ENCODE measurements at places on chromosomes 7 and 10. TPM values are rescaled to one million over a fixed set of nuclear protein-coding genes. Genes with fewer than 3 reads are reported as not detected.

Gene CUL2
- total RNA-seq = 30.6 TPM

Gene FAM180A
- total RNA-seq = 5.5 TPM

Gene DLX6
- total RNA-seq = not detected

Gene ACTR3C
- 1.6 TPM for total RNA-seq

Gene WASL
- total RNA-seq = 8.5 TPM

Gene CPEB3
- total RNA-seq = 0.55 TPM

Gene ENTPD1
- 0.74 TPM for total RNA-seq

Gene SLC13A4
- total RNA-seq = not detected

Gene ANKRD22
- not detected for total RNA-seq

Gene NRG3
- not detected for total RNA-seq

Gene GPR26
- total RNA-seq = not detected

Gene SEC31B
- total RNA-seq = 2.6 TPM

Data from smooth muscle cell of bladder (primary cell).